Testis (tissue), 5 donors: ENCODE measurements at places on chromosomes 4 and X. TPM values are rescaled to one million over a fixed set of nuclear protein-coding genes. Genes with fewer than 3 reads are reported as not detected.

GRCh38 chrX:85052636-85053343, 49.1 kb downstream of the APOOL start:
- no peak for DNase-seq

DNA sequence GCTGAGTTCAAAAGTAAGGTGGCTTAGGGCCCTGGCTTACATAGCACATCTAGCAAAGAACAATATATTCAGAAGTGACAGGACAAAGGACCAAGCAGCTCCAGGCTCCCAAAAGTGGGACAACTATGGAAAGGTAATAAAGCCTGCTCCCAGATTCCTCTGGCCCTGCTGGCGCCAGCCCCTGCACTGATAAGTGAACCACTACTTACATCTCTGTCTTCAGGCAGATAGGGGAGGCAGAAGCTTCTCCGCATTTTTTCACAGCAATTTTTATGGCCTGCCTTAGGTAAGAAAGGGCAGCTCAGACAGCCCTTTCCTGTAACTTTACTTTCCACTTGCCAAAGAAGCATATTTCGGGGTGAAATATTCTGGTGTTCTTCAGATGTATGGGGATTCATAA, 83.9 kb downstream of the MTNR1A start:
- no peak for DNase-seq

GRCh38 chrX:15694941-15695451, 30.4 kb upstream of the CLTRN start:
- no peak for DNase-seq

DNA sequence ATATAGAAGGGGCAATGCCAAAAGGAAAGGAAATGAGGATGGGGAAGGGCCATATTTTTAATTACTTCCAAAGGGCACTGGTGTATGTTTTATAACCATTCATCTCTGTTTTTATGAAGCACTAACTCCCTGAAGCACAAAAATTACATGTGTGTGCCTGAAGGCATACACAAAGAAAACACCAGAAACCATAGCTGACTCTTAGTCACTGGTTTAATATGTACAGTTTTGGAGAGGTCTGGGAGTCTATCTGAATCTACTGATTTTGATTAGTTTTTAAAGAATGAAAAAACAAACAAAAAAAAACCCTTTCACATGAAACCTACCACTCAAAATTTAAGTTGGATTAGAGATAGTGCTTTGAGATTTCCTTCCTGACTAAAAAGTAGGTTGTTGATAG, 438.7 kb downstream of the RPA4 start:
- no peak for DNase-seq

DNA sequence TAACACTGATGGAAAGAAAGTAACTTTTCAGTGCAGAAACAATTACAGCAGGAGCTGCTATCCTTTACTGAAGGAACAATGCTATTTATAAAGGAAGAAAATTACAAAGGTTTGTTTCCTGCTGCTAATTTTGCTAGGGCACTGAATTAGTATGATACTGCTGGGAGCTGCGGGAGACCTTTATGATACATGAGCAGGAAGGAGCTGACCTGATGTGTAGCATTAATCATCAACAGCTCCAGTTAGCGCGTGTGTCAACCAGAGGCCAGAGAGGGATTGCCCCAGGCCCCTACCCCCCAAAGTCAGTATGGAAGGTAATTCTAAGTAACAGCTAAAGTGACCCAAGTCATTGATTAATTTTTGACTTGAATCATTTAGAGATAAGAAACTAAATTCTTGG, 728.9 kb downstream of the PCDH18 start:
- no peak for DNase-seq

DNA sequence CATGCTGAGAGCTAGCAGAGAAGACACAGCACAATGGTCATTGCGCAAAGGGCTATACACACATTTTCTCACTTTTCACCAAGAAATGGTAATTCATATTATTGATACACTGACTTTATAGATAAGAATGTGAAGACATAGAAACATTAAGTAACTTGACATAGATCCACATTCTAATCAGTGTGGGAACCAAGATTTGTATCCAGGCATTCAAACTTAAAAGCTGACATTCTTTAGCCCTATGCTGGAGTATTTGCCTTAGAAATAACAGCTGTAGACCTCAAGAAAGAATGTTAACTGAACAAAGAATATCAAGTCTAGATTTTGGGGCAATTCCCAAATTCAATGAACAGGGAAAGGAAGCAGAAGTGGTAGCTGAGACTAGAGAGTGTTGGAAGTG, 384.8 kb downstream of the IL15 start:
- no peak for DNase-seq

DNA sequence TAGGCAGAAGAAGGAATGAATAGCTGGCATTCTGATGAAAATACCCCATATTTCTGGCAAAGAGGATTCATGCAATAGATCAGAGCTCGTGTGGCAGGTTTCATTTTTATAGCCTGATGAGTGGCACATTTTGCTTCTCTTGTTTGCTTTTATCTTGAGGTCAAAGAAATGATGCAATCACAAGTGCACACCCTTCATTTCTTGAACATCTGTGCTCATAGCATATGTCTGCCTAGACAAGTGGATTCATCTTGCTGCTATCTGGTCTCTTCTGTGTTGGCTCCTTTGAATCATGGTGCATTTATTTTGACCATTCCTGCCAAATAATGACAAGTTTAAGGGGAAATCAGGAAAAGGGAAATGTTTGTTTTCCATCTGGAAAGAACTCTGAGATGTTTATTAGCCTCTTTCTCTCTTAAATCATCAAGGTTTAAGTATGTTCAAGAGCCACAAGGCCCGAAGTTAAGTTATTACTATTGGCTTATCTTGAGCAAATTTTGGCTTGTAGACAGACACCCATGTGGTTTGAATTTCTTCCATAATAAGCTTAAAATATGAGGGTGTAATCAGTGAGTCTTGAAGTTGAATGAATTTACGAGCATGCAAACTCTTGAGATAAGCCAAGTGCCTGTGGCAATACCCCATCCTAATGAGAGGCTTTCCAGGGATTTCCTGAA, 59.3 kb upstream of the HS3ST1 start:
- DNase-seq = no peak

- DNase-seq = peak; percentile 70
Observed at GRCh38 chr4:10157478-10158332, 41.1 kb upstream of the WDR1 start.

GRCh38 chrX:1218286-1218685, 5.8 kb upstream of the CRLF2 start:
- DNase-seq = no peak

DNA sequence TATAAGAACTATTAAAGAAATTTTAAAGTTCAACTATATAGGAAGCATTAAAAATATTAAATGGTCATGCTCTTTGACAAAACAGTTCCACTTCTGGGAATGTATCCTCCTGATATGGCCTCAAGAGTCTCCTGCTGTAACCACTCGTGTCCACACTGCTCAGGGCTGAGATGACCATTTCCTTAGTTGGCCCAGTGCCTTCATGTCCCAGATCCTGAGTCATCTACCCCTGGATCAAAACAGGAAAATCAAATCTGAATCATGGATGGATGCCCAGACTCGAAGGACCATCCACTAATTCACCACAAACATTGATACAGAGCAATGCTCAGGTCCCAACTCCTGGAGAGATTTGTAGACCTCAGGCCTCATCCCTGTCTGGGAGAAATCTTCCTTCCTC, 44.7 kb downstream of the GPRASP3 start:
- no peak for DNase-seq

DNA sequence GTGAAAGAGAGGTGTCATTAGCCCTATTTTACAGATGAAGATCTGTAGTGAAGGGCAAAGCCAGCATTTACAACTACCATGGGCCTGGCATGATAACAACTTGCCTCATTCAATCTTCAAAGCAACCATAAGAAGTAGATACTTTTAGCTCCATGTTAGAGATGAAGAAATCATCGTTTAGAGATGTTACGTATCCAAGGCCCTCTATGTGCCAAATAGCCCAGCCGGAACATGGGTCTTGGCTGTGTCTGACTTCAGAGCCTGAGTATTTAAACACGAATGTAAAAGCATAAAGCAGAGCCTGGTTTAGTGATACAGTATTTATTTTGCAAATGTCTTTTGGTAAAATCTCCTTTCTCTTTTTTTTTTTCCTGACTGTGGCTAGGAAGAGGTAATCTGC, 197.1 kb downstream of the RASL11B start:
- no peak for DNase-seq

DNA sequence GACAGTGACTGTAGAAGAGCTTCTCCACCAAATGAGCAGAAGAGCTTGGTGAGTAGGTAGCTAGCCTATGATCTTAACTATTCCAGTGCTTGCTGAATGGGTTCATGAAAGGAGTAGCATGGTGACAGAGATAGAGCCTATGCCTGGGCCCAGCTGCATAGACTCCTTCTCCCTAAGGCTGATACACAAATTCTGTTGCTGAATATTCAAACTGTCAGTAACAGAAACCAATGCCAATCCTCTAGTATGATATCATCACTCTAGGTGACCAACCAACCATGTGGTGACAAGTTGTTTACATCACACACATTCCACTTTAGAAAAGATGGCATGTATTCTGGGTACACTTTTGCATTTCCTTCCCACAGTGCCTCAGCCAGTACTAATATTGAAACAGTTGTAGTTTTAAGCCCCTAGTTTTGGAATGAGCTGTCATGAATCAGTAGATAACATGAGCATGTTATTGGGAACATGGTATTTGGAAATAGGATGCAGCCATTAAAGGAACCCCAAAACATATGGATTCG, 103.4 kb upstream of the GRXCR1 start:
- no peak for DNase-seq

- no peak for DNase-seq
Observed at GRCh38 chr4:16606691-16607090, 291.8 kb downstream of the LDB2 start.

DNA sequence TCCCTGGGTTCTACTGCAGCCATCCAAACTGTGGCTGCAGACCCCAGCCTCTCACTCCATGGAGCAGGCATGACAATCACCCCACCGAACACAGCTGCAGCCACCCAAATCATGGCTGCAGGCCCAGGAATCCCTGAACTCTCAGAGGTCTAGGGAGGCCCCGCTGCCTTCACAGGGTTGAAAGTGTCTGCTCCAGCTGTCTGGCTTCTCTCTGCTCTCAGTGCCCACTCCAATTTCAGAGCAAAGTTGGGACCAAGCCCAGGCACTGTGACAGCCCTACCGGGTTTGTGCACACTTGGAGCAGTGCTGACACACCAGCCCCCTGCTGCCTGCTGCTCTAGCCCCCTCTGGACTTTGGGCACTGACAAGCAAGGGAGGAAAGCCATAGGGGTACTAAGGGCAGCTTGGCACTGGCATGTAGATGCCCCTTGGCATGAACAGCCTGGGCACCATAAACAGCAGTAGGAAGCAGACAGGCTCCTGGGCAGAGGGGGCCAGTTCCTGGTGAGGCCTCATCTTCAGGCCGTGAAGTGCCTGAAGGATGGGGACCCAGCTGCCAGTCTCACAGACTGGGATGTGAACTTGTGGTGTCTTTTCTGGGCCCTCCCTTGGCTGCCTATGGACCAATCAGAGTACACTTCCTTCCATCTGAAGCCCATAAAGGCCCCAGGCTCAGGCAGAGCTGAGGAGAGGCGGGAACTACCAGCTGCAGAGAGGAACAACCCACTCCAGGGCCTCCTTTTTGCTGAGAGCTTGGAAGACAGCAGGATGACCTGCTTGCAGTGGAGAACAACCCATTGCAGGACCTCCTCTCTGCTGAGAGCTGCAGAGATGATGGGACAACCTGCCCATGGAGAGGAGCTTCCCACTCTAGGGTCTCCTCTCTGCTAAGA, 68.8 kb downstream of the TECRL start:
- DNase-seq = no peak

GRCh38 chr4:168097161-168097560, 4.8 kb downstream of the ANXA10 start:
- DNase-seq = no peak

- DNase-seq = no peak
Observed at GRCh38 chrX:106457802-106458201, 154.0 kb upstream of the RADX start.

DNA sequence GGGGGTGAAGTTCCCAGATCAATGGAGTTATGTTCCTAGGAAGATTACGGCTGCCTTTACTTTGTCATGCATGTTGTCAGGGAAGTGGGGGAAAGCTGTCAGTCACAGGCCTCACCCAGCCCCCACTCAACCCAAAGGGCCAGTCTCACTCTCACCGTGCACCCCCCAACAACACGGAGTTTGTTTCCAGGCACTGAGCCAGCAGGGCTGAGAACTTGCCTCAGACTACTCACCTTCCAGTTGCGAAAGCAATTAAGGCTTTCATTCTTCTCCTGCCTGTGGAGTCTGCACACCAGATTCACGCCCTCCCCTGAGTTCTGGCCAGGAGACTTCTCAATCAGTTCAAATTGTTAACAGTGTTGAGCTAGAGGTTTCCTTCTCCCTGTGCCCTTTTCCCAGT, 114.3 kb downstream of the SH3BGRL start:
- DNase-seq = no peak

DNA sequence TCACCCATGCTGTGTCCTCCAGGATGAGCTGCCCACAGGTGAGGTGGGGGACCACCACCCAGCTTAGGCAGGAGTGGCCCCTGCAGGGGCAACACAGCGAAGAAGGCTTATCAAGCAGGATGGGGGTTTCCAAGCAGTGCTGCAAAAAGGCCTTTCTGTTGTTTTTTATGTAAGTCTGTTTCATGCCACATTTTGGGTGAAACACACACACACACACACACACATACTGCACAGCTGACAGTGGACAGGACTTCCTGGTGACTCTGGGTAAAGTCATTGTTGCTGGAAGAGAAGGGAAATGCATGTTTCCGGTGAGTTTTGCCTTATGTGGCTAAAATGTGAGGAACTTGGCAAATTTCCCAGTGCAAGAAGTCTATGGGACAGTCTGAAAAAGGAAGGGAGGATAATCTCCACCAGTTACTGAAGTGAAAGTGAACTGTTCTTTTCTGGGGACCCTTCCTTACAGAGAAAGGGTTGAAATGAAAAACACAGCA, 119.2 kb downstream of the IRF2 start:
- DNase-seq = peak; percentile 28

DNA sequence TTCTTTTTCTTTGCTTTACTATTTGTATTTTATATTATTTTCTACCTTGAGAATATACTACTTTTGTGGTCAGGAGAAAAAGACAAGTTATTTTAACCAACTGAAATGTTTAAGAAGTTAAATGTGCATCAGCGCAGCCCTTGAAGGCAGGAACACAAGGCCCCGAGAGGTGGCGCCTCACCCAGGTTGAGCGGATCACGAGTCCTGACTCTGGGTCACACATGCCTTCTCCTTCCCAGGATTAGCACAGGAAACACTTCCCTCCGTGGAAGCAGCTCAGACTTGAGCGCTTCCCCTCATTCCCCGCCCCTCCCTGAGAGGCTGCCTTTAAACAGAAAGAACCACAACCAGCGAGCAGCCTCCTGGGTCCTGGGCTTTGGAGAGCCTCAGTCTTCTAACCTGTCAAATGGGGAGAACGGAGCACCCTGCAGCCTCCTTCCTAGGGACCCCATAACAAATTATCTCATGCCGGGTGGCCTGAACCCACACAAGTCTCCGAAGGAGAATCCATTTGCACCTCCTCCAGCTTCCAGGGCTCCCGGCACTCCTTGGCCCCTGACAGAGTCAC, 217.6 kb downstream of the AFAP1 start:
- no peak for DNase-seq

- DNase-seq = no peak
Observed at GRCh38 chrX:29858714-29859113, 356.6 kb upstream of the MAGEB2 start.

CDX4 gene
- 0.25 TPM for total RNA-seq

YY2 gene
- 15.6 TPM for total RNA-seq

ZNF732 gene
- 6.5 TPM for total RNA-seq

AMTN gene
- not detected for total RNA-seq

CLTRN gene
- 1.9 TPM for total RNA-seq

ASB9 gene
- 88.8 TPM for total RNA-seq

TCEAL4 gene
- total RNA-seq = 132 TPM

TNIP3 gene
- 1.1 TPM for total RNA-seq

F9 gene
- total RNA-seq = 0.06 TPM

SLITRK4 gene
- total RNA-seq = 2.1 TPM

MAOB gene
- 12.8 TPM for total RNA-seq

PNMA3 gene
- 35.0 TPM for total RNA-seq
